ENCODE measurements at places on chromosomes 5 and 9. TPM values are rescaled to one million over a fixed set of nuclear protein-coding genes. Genes with fewer than 3 reads are reported as not detected.

- no peak for DNase-seq
These were observed 31.1 kb downstream of the PTTG1 start for GRCh38 chr5:160452795-160453194.

GRCh38 chr5:97570242-97570641 lies 387.2 kb upstream of the RIOK2 start:
- no peak for DNase-seq

DNA sequence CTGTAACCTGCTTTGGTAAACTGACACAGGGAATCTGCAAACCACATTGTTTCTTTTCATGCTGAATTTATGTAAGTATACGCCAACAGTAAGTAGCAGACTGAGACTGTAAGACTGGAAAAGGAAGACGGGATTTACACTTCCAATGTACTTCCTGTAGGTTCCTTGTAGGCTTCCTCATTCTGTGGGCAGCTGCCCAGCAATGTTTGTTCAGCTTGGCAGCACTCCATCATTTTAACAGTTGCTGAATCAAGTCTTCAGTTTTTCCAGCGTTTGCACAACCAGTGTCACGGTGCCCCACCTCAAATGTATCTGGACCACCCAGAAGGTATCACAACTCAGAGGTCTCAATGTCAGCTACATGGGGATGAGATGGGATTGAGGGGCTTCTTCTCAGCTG lies 232.6 kb downstream of the PRDM9 start:
- no peak for DNase-seq

The FGF1 gene
- not detected for total RNA-seq

The CNTLN gene
- 7.8 TPM for total RNA-seq

GRCh38 chr9:94872083-94872833 lies 145.8 kb downstream of the AOPEP start:
- no peak for DNase-seq

The LCN15 gene
- total RNA-seq: not detected

DNA sequence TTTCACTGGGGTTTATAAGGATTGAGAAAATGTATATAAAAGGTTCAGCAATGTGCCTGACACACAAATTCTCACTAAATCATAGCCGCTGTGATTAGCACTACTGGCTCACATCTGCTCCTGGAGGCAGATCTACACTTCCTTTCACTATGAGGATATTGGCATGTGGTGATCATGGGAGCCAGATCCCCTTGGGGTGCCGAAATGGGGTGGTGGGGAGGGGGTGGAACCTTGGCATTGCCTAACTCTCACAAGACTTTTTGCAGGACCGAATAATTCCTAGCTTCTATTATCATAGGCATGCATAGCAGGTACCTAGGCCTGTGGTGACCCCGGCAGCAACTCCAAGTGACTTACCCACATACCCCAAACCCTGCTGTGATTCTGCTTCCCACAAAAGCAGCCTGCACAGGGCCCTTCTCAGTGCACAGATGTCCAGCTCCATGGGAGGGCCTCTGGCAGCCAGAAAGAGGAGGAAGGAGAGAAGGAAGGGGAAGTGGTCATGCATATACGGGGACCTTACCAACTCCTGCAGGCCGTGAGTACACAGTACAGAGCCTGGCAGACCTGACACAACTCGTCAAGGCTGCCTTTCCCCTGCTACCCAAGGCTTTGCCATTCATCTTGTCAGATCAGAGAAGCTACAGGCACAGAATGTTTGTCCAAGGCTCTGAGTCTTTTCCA lies 61.3 kb upstream of the IQGAP2 start:
- no peak for DNase-seq

GRCh38 chr9:71632776-71633175 lies 135.5 kb downstream of the CEMIP2 start:
- DNase-seq: no peak

DNA sequence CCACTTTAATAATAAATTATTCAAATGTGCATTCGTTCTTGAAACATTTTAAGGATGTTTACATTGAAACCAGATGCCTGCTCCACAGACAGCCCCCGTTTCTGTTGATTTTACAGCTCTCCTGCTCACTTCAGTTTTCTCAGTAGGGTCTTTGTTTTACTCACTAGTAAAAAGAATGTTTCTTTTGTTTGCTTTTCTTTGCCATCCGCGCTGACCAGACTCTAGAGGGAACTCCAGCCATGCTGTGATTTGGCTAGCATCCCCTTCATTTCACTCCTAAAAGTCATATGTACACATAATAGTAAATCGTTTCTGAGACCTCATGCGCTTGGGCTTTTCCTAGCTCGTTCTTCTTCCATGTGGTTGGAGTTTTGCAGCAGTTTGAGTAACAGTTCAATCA lies 28.7 kb upstream of the PALM2AKAP2 start:
- DNase-seq: no peak

The OR5C1 gene
- not detected for total RNA-seq

- DNase-seq: no peak
These were observed 38.9 kb downstream of the SLC9A3 start for GRCh38 chr5:485113-485945.

GRCh38 chr5:62144401-62145022 lies 161.5 kb upstream of the KIF2A start:
- DNase-seq: no peak

The STK32A gene
- total RNA-seq: 1.3 TPM

DNA sequence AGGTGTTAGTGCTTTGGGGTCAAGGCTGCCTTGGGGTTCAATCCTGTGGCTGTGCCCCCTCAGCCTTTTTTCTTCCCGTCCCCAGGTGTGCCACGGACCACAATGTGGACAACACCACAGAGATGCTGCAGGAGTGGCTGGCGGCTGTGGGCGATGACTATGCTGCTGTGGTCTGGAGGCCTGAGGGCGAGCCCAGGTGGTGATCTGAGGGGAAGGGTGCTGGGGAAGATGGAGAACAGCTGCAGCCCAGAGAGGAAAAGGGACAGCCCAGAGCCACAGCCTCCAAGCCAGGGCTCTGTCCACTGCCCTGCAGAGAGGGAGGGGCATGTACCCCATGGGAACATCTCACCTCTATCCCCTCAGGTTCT lies 2.1 kb downstream of the CERCAM start:
- no peak for DNase-seq

The SOHLH1 gene
- total RNA-seq: not detected

The WDR38 gene
- not detected for total RNA-seq

The C9orf153 gene
- 0.69 TPM for total RNA-seq

- DNase-seq: no peak
These were observed 7.4 kb downstream of the NKD2 start for GRCh38 chr5:1016036-1016435.

DNA sequence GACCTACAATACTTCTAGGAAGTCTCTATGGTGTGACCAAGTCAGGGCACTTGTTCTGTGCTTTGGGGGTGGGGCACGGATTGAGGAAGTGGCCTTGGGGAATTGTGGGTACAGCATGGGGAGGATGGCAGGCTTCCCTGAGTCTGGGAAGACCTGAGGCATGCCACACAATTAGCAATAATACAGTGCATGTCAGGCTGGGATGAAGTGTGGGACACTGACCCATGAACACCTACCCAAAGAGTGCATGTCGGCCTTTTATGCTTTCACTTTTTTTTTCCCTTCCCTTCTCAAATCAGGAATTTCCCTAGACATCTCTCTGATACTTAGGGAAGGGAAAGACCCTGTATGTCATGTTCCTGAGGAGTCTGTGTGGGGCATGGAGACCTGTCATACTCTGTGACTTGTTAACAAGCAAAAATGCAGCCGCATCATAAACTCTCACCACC lies 146.4 kb downstream of the PALM2AKAP2 start:
- DNase-seq: no peak

- no peak for DNase-seq
These were observed 9.9 kb downstream of the TXNDC8 start for GRCh38 chr9:110327716-110328115.

GRCh38 chr9:14158916-14159315 lies 155.0 kb downstream of the NFIB start:
- no peak for DNase-seq

GRCh38 chr5:125526966-125527365 lies 780.5 kb upstream of the ZNF608 start:
- no peak for DNase-seq

The CCDC187 gene
- total RNA-seq: 1.4 TPM

DNA sequence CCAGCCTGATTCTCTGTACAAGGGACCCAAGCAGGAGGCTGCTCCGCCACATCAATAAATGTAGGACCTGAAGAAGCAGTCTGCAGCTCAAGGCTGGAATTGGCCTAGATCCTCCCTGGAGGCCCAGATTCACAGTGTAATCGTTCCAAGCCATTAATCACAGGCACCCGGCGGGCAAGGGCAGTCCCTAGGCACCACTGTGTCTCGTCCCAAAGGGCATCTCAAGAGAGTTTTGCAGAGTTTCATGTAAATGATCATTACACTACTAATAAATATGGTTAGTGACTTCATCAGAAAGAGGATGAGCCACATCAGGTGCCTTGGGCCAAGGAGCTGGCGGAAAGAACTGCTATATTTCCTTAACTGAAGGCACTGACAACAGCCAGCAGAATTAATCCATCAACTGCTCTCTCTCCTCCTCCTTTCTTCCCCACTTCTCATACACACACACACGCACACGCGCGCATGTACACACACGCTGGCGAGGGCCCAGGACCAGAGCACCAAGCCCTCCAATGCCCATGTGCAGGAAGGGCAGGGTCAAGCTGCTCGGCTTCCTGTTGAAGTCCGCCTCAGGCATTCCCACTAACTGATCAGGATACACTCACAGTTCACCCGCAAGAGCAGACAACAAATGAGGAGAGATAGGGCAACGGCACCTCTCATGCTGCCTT lies 33.9 kb downstream of the GNAQ start:
- DNase-seq: no peak

The GRXCR2 gene
- total RNA-seq: not detected

Measured in progenitor cell of endocrine pancreas (in vitro differentiated cells).